ENCODE measurements at places on chromosomes 3 and 15.

DNA sequence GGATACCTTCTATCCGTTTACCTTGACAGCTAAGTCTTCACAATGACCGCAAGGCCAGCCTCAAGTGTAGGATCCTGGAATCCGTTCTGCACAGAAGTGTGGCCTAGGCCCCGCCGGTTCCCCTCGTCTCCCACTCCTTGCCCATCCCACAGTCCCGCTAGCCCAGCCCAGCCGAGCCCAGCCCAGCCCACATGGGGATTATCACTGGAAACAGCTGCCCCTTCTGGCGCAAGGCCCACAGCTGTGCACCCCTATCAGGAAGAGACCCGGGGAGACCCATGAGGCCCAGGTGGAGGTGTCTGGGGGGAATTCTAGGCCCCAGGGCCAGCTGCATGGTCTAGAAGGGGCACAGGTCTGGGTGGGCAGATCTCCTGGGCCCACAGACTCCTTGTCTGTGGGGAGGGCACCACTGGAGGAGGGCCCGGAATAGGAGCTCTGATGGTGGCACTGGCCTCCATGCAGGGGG, 27.9 kb upstream of the KLF13 start:
- peak; percentile 9 for DNase-seq

DNA sequence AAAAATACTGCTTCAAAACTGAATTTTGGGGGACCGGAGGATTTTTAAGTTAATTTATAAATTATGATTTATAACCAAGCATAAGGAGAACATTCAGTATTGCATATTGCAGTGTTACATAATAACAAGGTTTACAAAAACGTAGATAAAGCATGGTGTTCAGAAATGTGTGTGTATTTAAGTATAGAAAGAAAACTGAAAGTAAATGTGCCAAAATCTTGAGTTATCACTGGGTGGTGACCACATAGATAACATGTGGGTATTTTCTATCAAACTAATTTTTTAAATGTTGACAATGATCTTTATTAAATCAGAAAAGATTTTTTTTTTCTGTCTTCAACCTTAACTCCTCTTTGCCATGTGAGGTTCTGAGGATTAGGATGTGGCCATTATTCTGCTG, 32.6 kb downstream of the EIF2AK4 start:
- peak; percentile 64 for DNase-seq

DNA sequence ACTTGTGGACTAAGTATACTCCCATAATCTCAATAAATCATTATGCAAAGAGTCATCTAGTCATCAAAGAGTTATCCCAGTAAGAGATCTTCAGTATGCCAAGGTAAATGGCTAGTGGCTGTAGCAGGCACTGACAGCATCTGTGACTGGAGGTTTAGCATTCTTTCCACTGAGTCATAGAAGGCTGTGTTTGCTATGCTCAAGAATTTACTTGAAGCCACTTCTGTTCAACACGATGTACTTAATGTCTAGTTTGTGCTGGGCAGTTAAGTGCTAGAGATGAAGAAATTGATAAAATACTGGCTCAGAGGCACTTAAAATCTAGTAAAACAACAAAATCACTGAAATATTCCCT, 13.0 kb downstream of the ZBED2 start:
- no peak for DNase-seq

GRCh38 chr3:117473981-117474538, 764.5 kb downstream of the TUSC7 start:
- DNase-seq, result no peak

- DNase-seq, result no peak
Measured at GRCh38 chr3:37946531-37946889, 44.1 kb upstream of the VILL start.

DNA sequence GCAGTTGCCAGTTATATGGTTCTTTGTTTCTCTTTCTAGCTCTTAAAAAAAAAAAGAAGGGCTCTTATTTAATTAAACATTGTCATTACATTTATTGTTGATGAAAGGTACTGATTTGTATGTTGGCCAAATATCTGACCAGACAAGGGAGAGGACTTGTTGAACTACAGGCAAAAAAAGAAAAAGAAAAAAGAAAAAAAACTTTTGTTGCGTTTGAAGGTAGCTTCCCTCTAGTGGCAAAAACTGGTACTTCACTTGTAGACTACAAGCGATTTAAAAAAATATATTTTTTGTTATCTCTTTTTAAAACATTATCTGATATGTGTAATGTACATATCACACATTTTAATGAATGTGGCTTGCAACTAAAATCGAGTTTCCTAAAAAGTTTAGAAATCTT, 280.6 kb downstream of the ROBO2 start:
- peak; percentile 65 for DNase-seq

DNA sequence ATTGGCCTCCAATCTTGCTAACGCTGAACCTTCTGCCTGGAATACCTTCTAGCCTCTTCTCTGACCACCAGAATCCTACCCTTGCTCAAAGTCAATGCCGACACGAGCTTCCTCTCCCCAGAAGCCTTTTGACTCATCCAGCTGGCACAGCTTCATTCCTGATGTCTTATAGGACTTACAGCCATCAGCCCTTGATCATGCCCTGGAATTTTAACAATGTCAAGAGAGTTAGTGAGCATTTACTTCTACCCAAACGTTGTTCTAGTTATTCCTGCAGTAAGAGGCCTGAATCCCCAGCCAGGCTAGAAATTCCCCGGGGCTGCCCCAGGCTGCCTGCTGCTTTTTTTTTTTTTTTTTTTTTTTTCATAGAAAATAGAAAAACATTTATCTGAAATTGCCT, 3.9 kb downstream of the CYP1A2 start:
- DNase-seq, result no peak

- DNase-seq, result no peak
Measured at GRCh38 chr3:74617776-74618175, 3.3 kb upstream of the CNTN3 start.

DNA sequence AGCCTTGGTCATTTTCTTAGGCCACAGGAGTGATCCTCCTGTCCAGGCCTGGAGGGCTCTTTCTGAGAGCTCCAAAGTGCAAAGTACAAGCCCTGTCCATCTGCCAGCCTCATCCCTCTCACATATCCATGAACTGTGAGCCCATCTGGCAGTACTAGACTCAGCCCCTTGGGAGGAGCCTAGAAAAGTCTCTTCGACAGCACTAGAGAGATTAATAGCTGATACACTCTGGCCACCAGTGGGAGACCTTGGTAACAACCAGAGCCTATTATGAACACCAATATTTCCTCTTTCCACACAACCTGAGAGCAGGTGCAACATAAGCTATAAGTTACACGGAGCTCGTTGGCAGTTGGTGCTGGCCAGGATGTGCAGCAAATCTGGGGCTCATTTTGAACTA, 59.5 kb upstream of the DCLK3 start:
- no peak for DNase-seq

GRCh38 chr15:61421470-61421869, 192.4 kb upstream of the RORA start:
- no peak for DNase-seq

DNA sequence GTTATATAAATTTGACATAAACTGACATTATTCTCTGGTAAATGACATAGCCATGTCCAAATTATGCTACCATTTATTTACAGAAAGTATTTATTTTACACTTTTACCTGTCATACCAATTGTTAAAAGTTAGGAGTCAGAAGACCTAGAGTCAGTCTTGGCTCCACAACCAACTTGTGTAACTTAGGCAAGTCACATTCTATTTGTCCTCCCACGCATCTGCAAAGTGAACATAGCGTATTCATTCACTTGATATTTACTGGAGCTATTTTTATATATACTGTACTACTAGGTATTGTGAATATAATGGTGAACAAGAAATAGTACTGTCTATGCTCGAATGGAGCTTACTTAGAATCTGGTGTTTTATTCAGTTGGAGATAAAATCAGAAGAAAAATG, 78.7 kb downstream of the ZNF280D start:
- DNase-seq, result no peak

GRCh38 chr15:39025321-39025720, 460.7 kb upstream of the RASGRP1 start:
- DNase-seq, result no peak

- no peak for DNase-seq
Measured at GRCh38 chr3:142930463-142930862, 33.0 kb downstream of the PAQR9 start.

GRCh38 chr3:127763816-127764215, 58.5 kb downstream of the MGLL start:
- DNase-seq, result no peak

DNA sequence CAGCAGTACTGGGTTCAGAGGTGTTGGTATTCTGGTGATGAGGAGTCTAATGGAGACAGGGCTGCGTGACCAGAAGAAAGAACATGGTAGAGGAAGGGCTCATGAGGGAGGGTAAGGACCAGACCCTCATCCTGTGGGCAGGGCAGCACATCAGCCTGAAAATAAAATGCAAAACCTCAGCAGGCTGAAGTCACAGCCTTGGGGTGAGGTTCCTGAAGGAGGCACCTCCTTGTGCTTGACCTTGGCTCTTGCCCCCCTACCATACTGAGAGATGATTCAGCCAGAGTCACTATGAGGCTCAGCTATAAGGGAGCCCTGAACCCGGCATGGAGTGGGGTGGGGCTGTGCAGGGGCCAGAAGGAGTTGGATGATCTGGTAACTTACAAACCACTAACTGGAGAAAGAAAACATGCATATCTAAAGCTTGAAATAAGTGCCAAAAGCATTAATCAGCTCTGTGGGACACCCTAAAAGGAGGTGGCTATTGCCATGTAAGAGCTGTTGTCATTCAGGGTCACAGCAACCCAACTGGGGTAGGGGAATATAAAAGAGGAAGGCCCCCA, 60.2 kb downstream of the CORO2B start:
- no peak for DNase-seq

DNA sequence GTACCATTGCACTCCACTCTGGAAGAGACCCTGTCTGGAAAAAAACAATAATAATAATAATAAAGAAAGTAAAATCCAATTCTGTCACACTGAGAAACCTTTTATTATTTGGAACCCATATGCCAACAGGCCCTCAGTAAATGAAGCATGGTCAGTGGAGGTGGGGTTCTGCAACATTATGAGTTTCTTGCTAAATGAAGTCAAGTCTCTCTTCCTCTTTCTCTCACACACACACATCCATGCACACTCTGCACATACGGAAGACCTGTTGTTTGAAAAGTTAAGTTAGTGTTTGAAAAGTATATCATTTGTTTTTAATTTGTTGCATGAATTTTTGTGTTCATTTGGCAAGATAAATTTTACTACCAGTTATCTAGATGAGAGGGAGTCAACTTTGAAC, 27.8 kb downstream of the GAP43 start:
- no peak for DNase-seq

- DNase-seq, result no peak
Measured at GRCh38 chr3:76582632-76583378, 457.1 kb upstream of the ROBO2 start.

- DNase-seq, result no peak
Measured at GRCh38 chr3:138443091-138443490, 8.7 kb downstream of the ESYT3 start.

- DNase-seq, result peak; percentile 39
Measured at GRCh38 chr3:105747060-105747541, 121.7 kb downstream of the CBLB start.

- no peak for DNase-seq
Measured at GRCh38 chr3:68919000-68919399, 13.3 kb downstream of the TAFA4 start.

GRCh38 chr3:106255870-106256248, 387.0 kb upstream of the CBLB start:
- no peak for DNase-seq

- DNase-seq, result no peak
Measured at GRCh38 chr15:96306321-96306720, 24.2 kb upstream of the NR2F2 start.

GRCh38 chr3:60079076-60079475, 1029.3 kb upstream of the CFAP20DC start:
- DNase-seq, result no peak

- DNase-seq, result peak; percentile 30
Measured at GRCh38 chr3:45182915-45183871, 37.0 kb upstream of the CDCP1 start.

GRCh38 chr3:42655980-42656679, 2.6 kb downstream of the ZBTB47 start:
- DNase-seq, result no peak

DNA sequence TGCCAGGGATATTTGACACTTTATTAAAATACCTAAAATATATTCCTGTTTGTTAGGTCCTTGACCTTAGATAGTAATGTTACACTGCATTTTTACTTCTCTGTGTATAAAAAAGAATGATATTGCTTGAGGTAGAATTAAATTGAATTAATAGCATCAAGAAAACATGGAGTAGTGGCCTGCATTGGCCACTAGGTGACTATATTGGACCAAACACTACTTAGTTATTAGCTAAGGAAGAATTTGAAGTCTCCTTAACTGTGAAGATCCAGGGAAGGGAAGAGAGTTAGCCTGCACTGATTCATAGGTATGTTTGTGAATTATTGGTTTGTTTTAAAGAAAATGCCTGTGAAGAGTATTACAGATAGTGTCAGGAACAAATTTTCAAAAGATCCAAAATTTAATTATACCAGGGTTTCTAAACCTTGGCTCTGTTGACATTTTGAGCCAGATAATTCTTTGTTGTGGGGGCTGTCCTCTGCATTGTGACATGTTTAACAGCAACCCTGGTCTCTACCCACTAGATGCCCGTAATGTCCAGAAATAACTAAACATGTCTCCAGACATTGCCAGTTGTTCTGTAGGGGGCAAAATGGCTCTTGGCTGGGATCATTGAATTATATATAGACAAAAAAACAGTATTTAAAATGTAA, 103.6 kb upstream of the THSD4 start:
- DNase-seq, result peak; percentile 24

GRCh38 chr15:58213587-58214338, 75.6 kb downstream of the AQP9 start:
- no peak for DNase-seq

- peak; percentile 85 for DNase-seq
Measured at GRCh38 chr15:96887730-96888129, 557.2 kb downstream of the NR2F2 start.

- peak; percentile 91 for DNase-seq
Measured at GRCh38 chr3:29683018-29683993, 402.4 kb downstream of the RBMS3 start.

GRCh38 chr3:117928836-117929235, 1105.8 kb downstream of the IGSF11 start:
- no peak for DNase-seq

DNA sequence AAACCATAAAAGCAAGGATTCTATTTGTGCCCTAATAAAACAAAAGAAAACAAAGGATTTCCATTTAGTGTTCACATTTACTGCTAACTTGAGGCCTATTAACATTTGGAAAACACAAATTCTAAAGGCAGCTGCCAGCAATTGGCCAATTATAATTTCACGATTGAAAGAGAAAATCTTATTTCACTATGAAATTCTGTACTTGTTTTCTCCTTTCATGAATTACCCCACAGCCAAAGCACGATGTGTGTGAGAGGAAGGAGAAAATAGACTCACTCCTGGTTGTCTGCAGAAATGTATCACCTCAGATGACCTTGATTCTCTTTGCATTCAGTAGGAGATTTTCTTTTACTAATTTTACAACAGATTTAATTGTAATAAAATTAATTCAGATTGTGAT, 242.8 kb upstream of the GBE1 start:
- no peak for DNase-seq

DNA sequence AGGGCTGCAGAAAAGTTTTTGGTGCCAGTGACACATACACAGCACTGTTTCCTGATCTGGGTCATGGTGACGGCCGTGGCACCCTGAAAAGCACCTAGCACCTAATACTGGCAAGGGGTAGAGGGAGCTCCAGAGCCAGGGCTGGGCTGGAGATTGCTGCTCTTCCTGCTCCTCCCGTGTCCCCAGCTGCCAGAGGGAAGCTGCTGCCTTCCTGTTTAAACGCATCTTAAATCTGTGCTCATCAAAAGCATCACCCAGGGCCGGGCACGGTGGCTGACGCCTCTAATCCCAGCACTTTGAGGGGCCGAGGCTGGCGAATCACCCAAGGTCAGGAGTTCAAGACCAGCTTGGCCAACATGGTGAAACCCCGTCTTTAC, 156.7 kb upstream of the MEF2A start:
- peak; percentile 12 for DNase-seq

Measured in OCI-M1 (cell line).